A673 (cell line): ENCODE measurements at places on chromosomes 5 and 9. TPM values are rescaled to one million over a fixed set of nuclear protein-coding genes. Genes with fewer than 3 reads are reported as not detected.

GRCh38 chr5:181133610-181134231 lies 2.8 kb upstream of the OR2V1 start:
- peaks cover 45% of the 10 kb centered on the region for H3K27me3 ChIP-seq
- no peak overlapping the region for H3K4me3 ChIP-seq
- H3K4me1 ChIP-seq: no peaks in the 10 kb centered on the region
- DNase-seq: peak; percentile 24
- no peaks in the 10 kb centered on the region for H3K36me3 ChIP-seq

GRCh38 chr5:64814073-64814472 lies 45.3 kb downstream of the CWC27 start:
- no peaks in the 10 kb centered on the region for H3K27me3 ChIP-seq
- peaks cover 17% of the 10 kb centered on the region for H3K4me1 ChIP-seq
- H3K36me3 ChIP-seq: no peaks in the 10 kb centered on the region
- no peak overlapping the region for H3K27ac ChIP-seq
- DNase-seq: no peak

The TMEM203 gene
- 37.5 and 41.8 TPM in 2 replicates for total RNA-seq

DNA sequence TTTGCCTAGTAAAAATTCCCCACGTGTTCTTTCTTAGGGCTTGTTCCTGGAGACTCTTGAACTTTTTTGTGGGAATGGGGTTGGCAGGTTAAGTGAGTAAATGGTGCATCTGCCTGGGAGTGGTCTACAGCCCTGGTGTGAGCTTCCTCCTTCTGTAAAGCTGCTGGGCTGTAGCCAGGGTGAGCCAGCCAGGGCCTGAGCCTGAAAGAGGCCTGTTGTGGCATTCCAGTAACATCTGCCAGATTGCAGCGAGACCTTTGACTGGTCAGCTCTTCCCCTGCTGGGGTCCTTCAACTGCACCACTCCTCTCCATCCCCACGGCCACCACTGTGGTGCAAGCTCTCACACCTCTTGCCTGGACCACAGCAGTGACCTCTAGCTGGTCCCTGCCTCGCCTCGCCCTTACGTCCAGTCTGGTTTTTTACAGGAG lies 47.5 kb downstream of the SLC22A5 start:
- H3K36me3 ChIP-seq: no peaks in the 10 kb centered on the region
- no peak for DNase-seq
- H3K27me3 ChIP-seq: no peaks in the 10 kb centered on the region
- no peak overlapping the region for H3K27ac ChIP-seq
- no peak overlapping the region for H3K4me3 ChIP-seq

DNA sequence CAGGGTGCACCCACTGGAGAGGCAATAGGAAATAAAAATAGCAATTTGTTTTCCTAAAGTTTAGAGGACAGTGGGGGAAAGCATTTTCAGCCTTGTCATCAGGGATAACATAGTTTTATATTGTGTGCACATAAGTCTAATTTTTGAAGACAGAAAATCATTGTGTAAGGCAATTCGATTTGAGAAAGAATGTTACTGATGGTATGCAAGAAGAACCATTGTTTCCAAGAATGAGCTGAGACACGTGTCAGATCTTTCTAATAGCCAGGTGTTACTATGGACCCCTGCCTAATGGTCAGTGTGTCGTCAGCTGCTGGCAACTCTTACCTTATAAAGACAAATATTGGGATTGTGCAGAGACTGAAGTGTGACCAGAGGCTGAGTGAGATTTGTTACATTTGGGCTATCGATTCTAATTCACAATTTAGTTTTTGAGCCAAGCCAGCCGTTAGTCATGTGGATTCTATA lies 67.1 kb upstream of the PPP2R2B start:
- no peaks in the 10 kb centered on the region for H3K4me1 ChIP-seq
- peaks cover 52% of the 10 kb centered on the region for H3K27me3 ChIP-seq
- H3K4me3 ChIP-seq: no peak overlapping the region
- DNase-seq: no peak
- no peak overlapping the region for H3K27ac ChIP-seq
- no peaks in the 10 kb centered on the region for H3K36me3 ChIP-seq

GRCh38 chr5:14457476-14457875 lies 124.1 kb upstream of the OTULINL start:
- peak overlapping the region; percentile 23 for H3K27ac ChIP-seq
- H3K27me3 ChIP-seq: no peaks in the 10 kb centered on the region
- H3K36me3 ChIP-seq: peaks cover 19% of the 10 kb centered on the region
- peaks cover 26% of the 10 kb centered on the region for H3K4me1 ChIP-seq
- no peak overlapping the region for H3K4me3 ChIP-seq

The DND1 gene
- total RNA-seq: 2.3 and 3.0 TPM in 2 replicates

GRCh38 chr9:85432599-85432998 lies 309.2 kb downstream of the AGTPBP1 start:
- H3K27ac ChIP-seq: no peak overlapping the region
- no peak for DNase-seq
- H3K36me3 ChIP-seq: no peaks in the 10 kb centered on the region
- H3K4me3 ChIP-seq: no peak overlapping the region
- H3K4me1 ChIP-seq: no peaks in the 10 kb centered on the region

The GLRX gene
- total RNA-seq: 27.3 and 28.6 TPM in 2 replicates

DNA sequence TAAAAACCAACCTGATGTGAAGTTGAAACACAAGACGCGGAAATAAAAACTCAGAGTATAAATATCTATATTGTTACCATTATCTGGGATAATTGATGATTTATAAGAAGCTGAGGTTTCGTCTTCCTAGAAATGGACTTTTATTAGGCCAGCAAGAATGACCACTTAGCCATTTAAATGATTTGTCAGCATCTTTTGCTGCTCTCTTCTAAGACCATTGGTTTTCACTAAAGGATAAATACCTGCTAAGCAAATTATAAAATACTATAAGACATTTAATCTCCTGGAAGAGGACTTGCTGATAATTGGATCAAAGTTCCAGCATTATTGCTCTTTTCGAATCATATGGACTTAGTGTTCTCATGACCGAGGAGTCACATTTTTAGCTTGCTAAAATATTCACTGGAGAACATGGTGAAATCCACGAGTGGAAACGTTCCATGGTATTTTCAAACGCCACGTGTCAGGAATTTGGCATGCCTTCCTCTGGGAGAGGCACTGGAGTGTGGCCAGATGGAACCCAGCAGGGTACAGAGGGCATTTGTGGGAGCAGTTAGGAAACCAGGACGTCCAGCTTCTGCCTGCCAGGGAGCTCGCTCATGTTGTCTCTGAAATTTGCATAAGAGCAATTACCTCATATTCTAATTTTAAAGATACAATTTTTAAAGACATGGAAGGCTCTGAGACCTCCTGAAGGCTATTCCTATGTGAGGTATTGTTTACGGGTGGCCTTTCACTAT lies 43.1 kb downstream of the TNFAIP8 start:
- peaks cover 35% of the 10 kb centered on the region for H3K4me1 ChIP-seq
- peak overlapping the region; percentile 52 for H3K27ac ChIP-seq
- no peaks in the 10 kb centered on the region for H3K36me3 ChIP-seq
- no peak for DNase-seq
- H3K27me3 ChIP-seq: no peaks in the 10 kb centered on the region

The ANKRD31 gene
- 0.04 and 0.15 TPM in 2 replicates for total RNA-seq

- no peaks in the 10 kb centered on the region for H3K27me3 ChIP-seq
- H3K4me3 ChIP-seq: no peak overlapping the region
- H3K4me1 ChIP-seq: no peaks in the 10 kb centered on the region
- H3K36me3 ChIP-seq: no peaks in the 10 kb centered on the region
Observed at GRCh38 chr9:91161465-91162300, 200.0 kb downstream of the AUH start.

GRCh38 chr5:125978015-125978414 lies 445.2 kb upstream of the GRAMD2B start:
- H3K4me3 ChIP-seq: no peak overlapping the region
- H3K27ac ChIP-seq: no peak overlapping the region
- H3K27me3 ChIP-seq: peaks cover 45% of the 10 kb centered on the region
- no peaks in the 10 kb centered on the region for H3K4me1 ChIP-seq

DNA sequence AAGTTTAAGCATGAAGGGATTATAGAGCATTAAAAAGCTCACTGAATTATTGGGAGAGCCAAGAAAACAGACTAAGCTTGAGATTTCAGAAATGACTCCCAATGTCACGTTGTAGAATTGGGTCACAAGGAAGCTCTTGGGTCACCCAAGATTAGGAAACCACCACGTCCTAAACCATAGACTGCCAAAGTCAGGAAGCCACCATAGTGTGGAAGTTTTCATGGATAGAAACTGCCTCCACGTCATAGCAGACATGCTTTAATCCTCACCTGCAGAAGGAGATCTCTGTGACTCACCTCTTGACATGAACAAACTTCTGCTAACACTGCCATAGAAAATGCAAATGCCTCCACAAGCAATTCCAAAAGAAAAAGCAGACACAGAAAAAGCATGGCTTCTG lies 106.3 kb downstream of the SLC1A3 start:
- H3K36me3 ChIP-seq: no peaks in the 10 kb centered on the region
- no peak for DNase-seq
- H3K27ac ChIP-seq: no peak overlapping the region
- H3K27me3 ChIP-seq: no peaks in the 10 kb centered on the region

GRCh38 chr5:163773226-163773625 lies 267.8 kb downstream of the MAT2B start:
- no peaks in the 10 kb centered on the region for H3K4me1 ChIP-seq
- peaks cover 51% of the 10 kb centered on the region for H3K27me3 ChIP-seq
- no peak overlapping the region for H3K4me3 ChIP-seq
- no peak for DNase-seq
- H3K36me3 ChIP-seq: no peaks in the 10 kb centered on the region
- H3K27ac ChIP-seq: no peak overlapping the region

DNA sequence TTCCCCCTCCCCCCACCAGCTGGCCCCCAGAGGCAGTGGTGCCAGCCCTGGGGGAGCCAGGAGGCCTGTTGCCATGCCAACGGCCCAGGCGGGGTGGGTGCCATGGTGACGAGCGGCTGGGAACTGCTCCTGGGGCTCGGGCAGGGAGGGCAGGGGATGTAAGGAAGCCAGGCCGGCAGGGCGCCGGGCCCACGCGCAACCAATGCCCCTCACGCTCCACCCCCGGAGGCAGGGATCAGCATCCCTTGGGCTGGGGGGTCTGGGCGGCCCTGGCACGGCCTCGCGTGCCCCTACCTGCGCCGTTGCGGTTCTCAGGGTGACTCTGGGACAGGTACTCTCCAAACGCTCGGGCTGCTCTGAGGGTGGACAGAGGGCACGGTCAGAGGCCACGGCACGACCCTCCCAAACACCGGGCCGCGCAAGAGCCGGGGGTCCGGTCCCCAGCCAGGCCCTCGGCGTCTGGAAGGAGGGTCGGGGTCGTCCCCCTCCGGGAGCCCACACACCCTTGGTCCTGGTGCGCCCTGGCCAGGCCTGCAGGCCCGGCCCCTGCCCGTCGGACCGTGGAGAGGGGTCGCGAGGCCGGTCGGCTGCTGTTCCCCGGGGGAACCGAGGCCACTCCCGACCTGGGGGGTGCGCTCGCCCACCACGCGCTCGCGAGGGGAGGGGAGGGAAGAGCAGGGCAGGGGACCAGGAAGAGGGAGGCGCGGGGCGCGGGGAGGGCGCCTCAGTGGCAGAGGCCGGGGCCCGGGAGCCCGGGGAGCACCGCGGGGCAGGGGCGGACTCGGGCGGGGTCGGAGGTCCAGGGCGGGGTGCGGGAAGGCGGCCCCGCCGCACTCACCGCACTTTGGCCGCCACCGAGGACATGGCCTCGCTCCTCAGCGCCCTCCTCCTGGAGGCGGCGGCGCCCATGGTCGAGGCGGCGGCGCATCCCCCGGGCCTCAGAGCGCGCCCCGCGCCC lies 661 bp downstream of the NSMF start:
- peak; percentile 46 for DNase-seq
- H3K4me1 ChIP-seq: peaks cover 20% of the 10 kb centered on the region
- H3K27ac ChIP-seq: peak overlapping the region; percentile 79
- H3K27me3 ChIP-seq: no peaks in the 10 kb centered on the region

DNA sequence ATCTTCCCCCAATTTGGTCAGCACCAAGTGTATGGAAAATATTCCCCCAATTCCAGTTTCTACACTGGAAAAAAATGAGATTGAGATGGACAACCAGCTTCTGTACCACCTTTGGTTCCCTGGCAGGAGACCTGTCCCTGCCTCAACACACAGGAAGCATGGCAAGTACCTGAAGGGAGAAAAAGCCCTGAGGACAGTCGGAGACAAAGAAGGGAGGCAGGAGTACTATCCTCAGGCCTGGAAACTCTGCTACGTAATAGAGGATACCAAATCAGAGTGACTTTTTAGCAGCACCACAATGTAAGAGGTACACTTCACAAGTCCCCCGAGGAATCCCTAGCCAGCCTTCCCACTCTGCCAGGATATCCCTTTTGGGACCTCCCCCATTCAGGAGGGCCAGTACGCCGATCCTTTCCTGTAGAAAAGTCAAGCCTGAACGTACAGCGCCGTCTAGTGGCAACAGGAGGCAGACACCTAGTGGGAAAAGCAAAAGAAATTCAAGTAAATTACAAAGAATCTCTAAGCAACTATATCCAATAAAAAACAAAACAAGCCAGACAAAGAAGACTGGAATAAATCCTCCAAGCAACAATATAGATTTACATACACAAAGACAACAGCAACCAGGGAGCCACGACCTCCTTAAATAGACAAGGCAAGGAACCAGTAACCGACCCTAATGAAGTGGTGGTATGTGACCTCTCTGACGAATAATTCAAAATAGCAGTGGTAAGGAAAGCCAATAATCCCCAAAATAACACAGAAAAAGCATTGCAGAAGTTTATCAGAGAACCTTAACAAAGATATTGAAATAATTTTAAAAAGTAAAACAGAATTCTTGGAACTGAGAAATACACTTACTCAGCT lies 63.3 kb upstream of the SLCO6A1 start:
- H3K27ac ChIP-seq: no peak overlapping the region
- no peaks in the 10 kb centered on the region for H3K4me1 ChIP-seq
- DNase-seq: peak; percentile 72
- H3K27me3 ChIP-seq: no peaks in the 10 kb centered on the region
- H3K36me3 ChIP-seq: no peaks in the 10 kb centered on the region
- no peak overlapping the region for H3K4me3 ChIP-seq

- no peaks in the 10 kb centered on the region for H3K4me1 ChIP-seq
- no peak overlapping the region for H3K27ac ChIP-seq
- DNase-seq: no peak
- H3K36me3 ChIP-seq: no peaks in the 10 kb centered on the region
Observed at GRCh38 chr5:74992791-74993190, 59.6 kb downstream of the GCNT4 start.

DNA sequence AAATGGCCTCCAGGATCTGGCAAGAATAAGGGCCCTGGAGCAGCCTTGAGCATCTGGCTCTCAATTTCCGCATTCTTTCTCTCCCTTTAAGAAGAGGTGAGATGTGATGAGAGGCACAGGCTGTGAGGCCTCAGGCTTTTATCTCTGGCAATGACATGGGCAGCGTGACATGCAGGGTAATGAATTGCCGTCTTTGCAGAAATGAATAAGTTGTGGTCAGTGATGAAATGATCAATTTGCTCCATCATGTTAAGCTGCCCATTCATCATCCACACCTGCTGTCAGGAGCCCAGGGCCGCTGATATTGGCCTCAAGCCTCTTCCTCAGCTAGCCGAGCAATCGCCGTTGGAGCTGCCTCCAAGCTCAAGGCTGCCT lies 265.3 kb downstream of the TRIM32 start:
- no peak for DNase-seq
- H3K27me3 ChIP-seq: peaks cover 5% of the 10 kb centered on the region
- no peak overlapping the region for H3K4me3 ChIP-seq
- H3K36me3 ChIP-seq: no peaks in the 10 kb centered on the region
- no peak overlapping the region for H3K27ac ChIP-seq
- H3K4me1 ChIP-seq: no peaks in the 10 kb centered on the region

The FAM53C gene
- 39.7 and 39.8 TPM in 2 replicates for total RNA-seq

GRCh38 chr9:37564916-37565315 lies 11.3 kb downstream of the FBXO10 start:
- H3K4me1 ChIP-seq: no peaks in the 10 kb centered on the region
- no peaks in the 10 kb centered on the region for H3K27me3 ChIP-seq
- no peak overlapping the region for H3K4me3 ChIP-seq
- no peak for DNase-seq
- H3K36me3 ChIP-seq: no peaks in the 10 kb centered on the region

The DAB2IP gene
- total RNA-seq: 34.5 and 44.5 TPM in 2 replicates

The ZNF608 gene
- total RNA-seq: 1.9 and 2.4 TPM in 2 replicates
